Activated T-cell treated with anti-CD3 and anti-CD28 coated beads, Interleukin-2, amount 50 U/mL, for 72 hours (primary cell): ENCODE measurements at places on chromosomes 16 and 17. TPM values are rescaled to one million over a fixed set of nuclear protein-coding genes. Genes with fewer than 3 reads are reported as not detected.
A peak's percentile ranks its signal among the peaks of the same experiment; 100 is the strongest.

GRCh38 chr16:20952139-20952920 lies 51.8 kb downstream of the LYRM1 start:
- DNase-seq = no peak
- H3K27me3 ChIP-seq = no peaks in the 10 kb centered on the region
- H3K36me3 ChIP-seq = no peaks in the 10 kb centered on the region
- H3K4me1 ChIP-seq = no peaks in the 10 kb centered on the region
- no peak overlapping the region for H3K27ac ChIP-seq

DNA sequence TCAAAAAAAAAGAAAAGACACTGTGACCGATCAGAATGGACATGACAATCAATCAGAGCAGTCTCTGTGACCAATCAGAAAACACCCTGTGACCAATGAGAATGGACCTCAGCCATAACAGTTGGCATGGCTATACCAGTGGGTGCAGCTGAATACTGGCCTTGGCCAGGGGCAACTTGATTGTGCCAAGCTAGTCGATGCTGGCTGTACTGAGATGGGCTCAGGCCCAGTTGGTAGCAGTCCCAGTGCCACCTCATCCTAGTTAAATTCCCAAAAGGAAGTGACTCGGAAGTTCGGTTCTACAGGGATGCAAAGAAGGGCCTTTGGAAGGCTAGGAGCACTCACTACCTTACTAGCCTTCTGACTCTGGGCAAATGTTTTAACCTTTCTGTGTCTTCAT lies 37.2 kb upstream of the BCO1 start:
- DNase-seq = no peak
- H3K4me1 ChIP-seq = no peaks in the 10 kb centered on the region
- no peaks in the 10 kb centered on the region for H3K36me3 ChIP-seq

- H3K4me3 ChIP-seq = no peak overlapping the region
- H3K27me3 ChIP-seq = no peaks in the 10 kb centered on the region
- no peaks in the 10 kb centered on the region for H3K4me1 ChIP-seq
Observed at GRCh38 chr16:51508490-51509212, 357.6 kb upstream of the SALL1 start.

GRCh38 chr17:4501295-4501949 lies 2.7 kb downstream of the SPNS2 start:
- peaks cover 41% of the 10 kb centered on the region for H3K27me3 ChIP-seq
- H3K27ac ChIP-seq = no peak overlapping the region
- DNase-seq = no peak
- H3K36me3 ChIP-seq = no peaks in the 10 kb centered on the region
- peaks cover 31% of the 10 kb centered on the region for H3K4me1 ChIP-seq

- no peak overlapping the region for H3K27ac ChIP-seq
- H3K27me3 ChIP-seq = no peaks in the 10 kb centered on the region
- no peaks in the 10 kb centered on the region for H3K36me3 ChIP-seq
- H3K4me3 ChIP-seq = no peak overlapping the region
- no peak for DNase-seq
Observed at GRCh38 chr16:876041-876335, 75.5 kb upstream of the GNG13 start.

- H3K36me3 ChIP-seq = peaks cover 2% of the 10 kb centered on the region
- no peak overlapping the region for H3K4me3 ChIP-seq
- no peak for DNase-seq
- H3K4me1 ChIP-seq = no peaks in the 10 kb centered on the region
Observed at GRCh38 chr16:61879306-61879705, 156.9 kb downstream of the CDH8 start.

DNA sequence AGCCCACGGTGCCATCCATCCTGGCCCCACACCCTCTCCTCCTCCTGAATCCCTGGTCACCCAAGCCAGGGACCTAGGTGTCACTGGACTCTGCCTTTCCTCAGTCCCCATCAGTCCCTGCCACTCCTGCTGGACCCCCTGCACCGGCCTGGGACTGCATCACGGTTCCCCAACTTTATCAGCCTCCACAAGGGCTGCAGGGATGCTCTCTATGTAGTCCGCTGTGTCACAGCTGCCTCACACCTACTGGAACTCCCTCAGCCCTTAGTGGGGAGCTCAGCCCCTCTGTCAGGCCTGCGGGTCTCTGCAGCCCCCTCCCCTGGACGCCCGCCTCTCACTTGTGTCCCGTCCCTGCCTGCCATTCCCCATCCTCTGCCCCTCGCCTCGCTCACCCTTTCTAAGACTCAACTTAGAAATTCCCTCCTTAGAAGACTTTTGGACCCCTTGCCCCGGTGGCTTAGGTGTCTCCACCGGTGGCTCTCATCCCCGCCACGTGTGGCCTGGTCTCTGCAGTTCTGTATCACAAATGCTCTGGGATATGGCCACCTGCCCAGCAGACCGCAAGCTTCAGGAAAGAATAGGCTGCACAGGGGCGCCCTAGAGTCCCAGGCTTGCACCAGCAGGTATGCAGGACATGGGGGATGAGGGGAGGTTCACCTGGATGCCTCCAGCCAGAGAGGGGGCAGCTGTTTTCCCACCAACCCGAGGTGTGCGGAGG lies 62.9 kb downstream of the PRMT7 start:
- no peaks in the 10 kb centered on the region for H3K36me3 ChIP-seq
- H3K4me1 ChIP-seq = peaks cover 25% of the 10 kb centered on the region
- H3K27ac ChIP-seq = no peak overlapping the region
- H3K4me3 ChIP-seq = no peak overlapping the region
- H3K27me3 ChIP-seq = peaks cover 2% of the 10 kb centered on the region
- no peak for DNase-seq

DNA sequence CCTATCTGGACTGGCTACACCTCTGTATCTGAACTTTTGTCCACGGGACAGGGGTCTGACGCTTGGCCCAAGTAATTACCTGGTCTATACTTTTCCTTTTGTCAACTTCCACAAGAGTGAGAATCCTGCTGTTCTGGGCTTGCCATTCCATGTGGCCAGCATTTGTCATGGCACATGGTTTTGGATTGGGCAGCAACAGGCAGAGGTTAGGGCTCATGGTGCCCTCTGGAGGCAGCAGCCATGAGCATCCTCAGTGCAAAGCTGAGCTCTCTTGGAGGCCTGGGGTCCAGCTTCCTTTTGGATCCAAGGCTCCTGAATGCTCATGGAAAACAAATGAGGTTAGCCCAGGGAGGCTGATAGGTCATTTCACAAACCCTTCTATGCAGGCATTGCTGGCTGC lies 7.5 kb upstream of the EDC4 start:
- DNase-seq = no peak
- no peaks in the 10 kb centered on the region for H3K27me3 ChIP-seq
- H3K4me1 ChIP-seq = peaks cover 6% of the 10 kb centered on the region
- no peaks in the 10 kb centered on the region for H3K36me3 ChIP-seq
- no peak overlapping the region for H3K27ac ChIP-seq
- no peak overlapping the region for H3K4me3 ChIP-seq

GRCh38 chr16:81491541-81492188 lies 47.1 kb downstream of the CMIP start:
- H3K4me1 ChIP-seq = peaks cover 19% of the 10 kb centered on the region
- no peak overlapping the region for H3K27ac ChIP-seq
- H3K27me3 ChIP-seq = no peaks in the 10 kb centered on the region
- no peak for DNase-seq
- no peaks in the 10 kb centered on the region for H3K36me3 ChIP-seq

DNA sequence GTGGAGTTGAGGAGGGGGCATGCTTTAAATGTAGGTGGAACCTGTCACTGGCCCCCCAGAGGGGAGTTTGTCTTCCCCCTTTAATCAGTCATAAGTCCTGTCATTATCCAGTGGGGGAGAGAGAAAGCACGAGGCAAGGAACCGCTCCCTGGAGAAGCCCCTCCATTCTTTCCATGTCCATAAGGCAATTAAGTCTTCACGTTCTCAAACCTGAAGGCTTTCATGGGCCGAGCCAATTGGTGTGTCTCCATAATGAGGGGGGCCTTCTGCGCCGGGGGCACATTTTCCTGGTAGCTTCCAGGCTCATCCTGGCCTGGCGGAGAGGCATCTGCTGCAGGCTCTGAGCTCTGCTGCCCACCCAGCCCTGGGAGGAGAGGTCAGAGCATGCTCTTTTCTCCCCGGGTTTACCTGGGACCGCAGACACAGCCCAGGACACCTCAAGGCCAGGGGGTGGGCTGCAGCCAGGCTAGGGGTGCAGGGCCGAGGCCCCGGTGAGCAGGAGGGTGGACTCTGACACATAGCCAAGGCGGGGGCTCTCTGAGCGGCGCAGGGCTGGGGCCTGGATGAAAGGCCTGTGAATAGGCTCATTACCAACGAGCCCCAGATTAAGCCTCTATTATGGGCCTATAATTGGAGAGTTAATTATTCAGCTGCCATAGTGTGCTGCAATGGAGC lies 42.5 kb downstream of the C16orf78 start:
- H3K4me3 ChIP-seq = no peak overlapping the region
- no peaks in the 10 kb centered on the region for H3K36me3 ChIP-seq
- no peaks in the 10 kb centered on the region for H3K27me3 ChIP-seq
- no peak for DNase-seq
- H3K27ac ChIP-seq = no peak overlapping the region

DNA sequence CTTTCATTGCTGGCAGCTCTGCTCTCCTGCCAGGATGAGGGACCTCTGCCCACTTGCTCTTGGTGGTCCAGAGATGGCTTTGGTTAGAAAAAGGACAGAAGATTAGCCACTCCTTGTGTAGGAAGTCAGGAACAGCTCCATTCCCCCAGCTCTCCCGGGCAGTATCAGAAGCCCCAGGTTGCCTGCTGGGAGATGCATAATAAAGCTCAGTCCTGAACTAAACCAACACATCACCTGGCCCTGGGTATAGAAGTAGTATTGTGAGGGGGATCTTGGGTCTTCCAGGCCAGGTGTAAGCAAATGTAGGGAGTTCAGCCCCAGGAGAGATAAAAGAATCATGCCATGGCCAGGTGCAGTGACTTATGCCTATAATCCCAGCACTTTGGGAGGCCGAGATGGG lies 52.4 kb downstream of the NEUROD2 start:
- no peaks in the 10 kb centered on the region for H3K36me3 ChIP-seq
- H3K4me3 ChIP-seq = no peak overlapping the region

- H3K4me3 ChIP-seq = peak overlapping the region; percentile 88
- no peaks in the 10 kb centered on the region for H3K36me3 ChIP-seq
- peak overlapping the region; percentile 97 for H3K27ac ChIP-seq
- DNase-seq = peak; percentile 92
- H3K4me1 ChIP-seq = peaks cover 44% of the 10 kb centered on the region
Observed at GRCh38 chr16:88455610-88456355, 2.7 kb downstream of the ZFPM1 start.

DNA sequence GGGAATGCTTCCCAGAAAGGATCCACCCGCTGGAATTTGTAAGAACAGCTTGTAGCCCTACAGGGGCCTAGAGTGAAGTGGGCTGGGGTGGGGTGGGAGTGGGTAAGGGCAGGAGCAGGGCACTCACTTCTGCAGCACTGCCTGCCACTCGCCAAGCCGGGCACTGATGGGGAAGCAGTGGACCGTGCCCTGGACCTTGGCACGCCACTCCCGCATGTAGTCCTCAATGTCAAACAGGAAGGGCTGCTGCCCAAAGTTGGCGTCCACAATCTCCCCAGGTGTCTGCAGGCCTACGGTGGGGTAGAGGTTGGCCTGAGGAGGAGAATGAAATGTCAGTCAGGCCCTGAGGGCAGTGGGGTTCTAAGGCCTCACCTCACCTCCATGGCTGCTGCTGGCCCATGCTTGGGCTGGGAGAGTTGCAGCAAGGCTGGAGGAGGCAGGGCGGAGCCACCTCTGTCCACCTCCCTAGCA lies 15.7 kb upstream of the GFOD2 start:
- no peak overlapping the region for H3K27ac ChIP-seq
- no peak overlapping the region for H3K4me3 ChIP-seq
- DNase-seq = no peak
- H3K36me3 ChIP-seq = no peaks in the 10 kb centered on the region

Gene GPS2
- 50.5 TPM for total RNA-seq

Gene RUNDC3A
- total RNA-seq = 1.4 TPM

Gene SHCBP1
- total RNA-seq = 36.5 TPM
